ENCODE measurements at places on chromosomes 16 and 17.

DNA sequence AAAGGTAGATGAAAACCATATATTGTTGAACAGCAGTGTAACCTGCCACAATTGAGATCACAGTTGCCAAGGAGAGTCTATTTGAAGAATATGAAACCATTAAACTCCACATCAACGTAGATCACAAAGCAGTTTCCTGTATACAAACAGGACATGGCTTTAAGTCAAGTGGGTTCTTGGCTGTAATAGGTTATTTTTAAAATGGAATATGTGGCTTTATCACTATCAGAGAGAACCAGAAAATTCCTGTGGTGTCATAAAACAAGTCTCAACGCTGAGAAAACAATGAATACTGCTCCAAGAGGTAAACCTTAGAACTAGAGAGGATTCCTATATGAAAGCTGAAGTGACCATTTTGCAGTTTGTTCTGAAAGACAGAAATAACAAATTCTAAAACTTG lies 999.7 kb downstream of the CDH11 start:
- DNase-seq = no peak

- DNase-seq = no peak
Observed at GRCh38 chr16:27470567-27471431, 68.8 kb downstream of the IL21R start.

DNA sequence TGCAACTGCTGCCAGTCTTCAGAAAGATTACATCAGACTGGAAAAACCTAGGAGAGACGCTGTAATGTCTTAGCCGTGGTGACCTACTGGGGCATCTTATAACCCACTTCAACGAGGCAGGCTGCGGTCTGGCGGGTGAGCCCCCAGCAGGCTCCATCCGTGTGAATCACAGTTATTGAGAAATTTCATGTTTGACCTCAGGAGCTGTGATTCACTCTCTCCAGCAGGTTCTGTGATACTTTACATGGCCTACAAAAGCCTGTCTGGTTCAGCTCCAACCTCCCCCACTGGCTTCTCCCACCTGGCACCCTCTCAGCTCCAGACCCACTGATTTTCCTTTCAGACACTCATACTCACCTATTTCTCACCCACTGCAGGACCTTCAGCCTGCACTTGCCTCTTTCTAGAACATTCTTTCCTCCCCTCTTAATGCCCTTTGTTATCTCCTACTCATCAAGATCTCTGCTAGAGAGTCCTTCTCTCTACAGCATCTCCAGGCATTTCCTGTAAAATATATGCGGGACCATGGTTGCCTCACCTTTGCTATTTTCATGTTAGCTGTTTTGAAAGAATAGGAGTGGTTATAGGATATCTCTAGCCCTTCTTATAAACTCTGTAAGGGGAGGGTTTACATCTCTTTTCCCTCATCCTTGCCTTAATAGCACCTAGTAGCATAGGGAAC lies 227.9 kb downstream of the MAF start:
- peak; percentile 56 for DNase-seq

- DNase-seq = peak; percentile 11
Observed at GRCh38 chr16:29678691-29679267, at the start of gene QPRT. TSS of gene QPRT (plus strand) at chr16:29679180. CDS start at chr16:29679198, 18 bp downstream.

GRCh38 chr17:18976201-18976600 lies 24.2 kb downstream of the SLC5A10 start:
- DNase-seq = no peak

- DNase-seq = no peak
Observed at GRCh38 chr17:78236362-78237127, 5.1 kb downstream of the TMEM235 start.

GRCh38 chr17:1498233-1498632 lies 5.7 kb upstream of the MYO1C start:
- no peak for DNase-seq

DNA sequence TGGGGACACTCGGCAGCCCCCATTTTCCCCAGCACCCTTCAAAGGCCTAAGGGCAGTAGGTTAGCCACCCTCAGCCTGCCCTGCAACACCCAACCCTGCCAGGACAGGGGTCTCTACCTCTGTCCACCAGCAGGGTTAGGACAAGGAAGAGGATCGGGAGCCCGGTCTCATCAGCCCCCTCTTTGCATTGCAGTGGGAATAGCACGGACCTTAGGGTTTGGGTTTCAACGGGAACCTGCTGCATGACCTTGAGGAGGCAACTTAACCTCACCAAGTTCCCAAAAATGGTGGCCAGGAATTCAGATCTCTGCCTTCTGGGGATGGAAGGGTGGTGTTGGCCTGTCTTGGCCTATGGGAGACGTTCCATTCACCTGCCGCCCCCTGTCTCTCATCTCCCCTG lies 20.2 kb upstream of the SPPL2C start:
- no peak for DNase-seq

DNA sequence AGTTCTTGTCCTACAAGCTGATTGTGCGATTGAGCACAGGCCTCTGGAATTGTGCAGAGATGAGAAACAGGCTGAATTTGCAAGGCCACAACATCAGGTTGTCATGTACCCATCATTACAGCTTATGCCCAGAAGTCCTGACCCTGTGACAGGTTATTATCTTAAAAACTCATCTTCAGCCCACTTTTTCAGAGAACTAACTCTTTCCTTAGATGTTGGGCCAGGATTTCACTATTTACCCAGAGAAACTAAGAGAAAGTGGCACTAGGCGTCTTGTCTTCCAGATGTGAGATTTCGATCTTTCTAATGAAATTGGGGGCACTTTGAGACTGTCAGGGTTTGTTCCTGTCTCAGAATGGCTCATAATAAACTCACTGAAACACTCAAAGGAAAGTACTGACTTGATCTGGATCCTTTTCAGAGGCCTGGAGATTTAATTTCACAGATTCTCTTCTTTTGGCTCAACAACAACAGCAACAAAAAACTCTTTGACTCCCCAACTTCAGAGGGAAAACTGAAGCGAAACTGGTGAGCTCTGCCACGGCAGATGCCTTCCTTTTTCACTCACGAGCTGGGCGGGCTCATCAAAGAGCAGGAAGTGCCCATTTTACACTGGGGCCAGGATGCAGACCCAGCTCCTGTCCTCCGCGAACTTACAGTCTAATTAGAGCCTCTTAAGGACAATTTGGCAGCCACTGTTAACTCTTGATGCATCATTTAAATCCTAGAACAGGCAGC lies 17.7 kb upstream of the SLC12A3 start:
- peak; percentile 35 for DNase-seq

GRCh38 chr16:83802135-83802534 lies 5.6 kb upstream of the HSBP1 start:
- DNase-seq = no peak

GRCh38 chr17:45828582-45829133 lies 16.0 kb upstream of the SPPL2C start:
- DNase-seq = no peak

- no peak for DNase-seq
Observed at GRCh38 chr16:75854152-75854551, 127.9 kb upstream of the CPHXL start.

- no peak for DNase-seq
Observed at GRCh38 chr17:50781167-50781566, 13.8 kb upstream of the ANKRD40CL start.

DNA sequence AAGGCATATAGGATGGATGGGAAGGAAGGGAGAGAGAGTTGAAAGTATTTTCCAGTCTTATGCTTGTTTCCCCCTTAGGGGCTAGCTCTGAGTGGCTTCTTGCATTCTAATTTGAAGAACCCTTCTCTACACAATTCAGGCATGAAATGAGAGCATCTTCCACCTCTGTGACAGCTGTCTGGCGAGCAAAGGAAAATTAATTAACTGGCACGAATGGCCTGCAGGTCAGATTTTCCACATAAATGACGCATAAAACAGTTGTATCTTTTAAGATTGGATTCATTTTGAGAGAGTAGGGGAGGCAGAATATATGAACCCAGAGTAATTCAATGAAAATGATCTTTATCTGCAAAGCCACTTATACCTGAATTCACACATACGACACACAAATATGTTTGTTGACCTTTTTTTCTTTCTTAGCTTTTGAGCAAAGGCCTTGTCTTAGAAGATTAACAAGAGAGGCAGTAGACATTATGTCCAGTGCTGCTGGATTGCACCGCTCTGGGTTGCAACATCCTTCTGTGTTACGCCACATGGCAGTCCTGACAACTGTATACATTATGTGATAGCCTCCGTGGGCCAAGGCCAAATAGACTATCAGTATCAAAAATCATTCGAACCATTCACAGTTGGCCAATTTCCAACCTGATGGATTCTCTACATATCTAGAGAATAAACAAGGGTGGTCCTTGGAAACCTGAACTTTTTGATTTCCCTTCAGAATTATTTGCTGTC lies 173.0 kb upstream of the GOT2 start:
- no peak for DNase-seq

DNA sequence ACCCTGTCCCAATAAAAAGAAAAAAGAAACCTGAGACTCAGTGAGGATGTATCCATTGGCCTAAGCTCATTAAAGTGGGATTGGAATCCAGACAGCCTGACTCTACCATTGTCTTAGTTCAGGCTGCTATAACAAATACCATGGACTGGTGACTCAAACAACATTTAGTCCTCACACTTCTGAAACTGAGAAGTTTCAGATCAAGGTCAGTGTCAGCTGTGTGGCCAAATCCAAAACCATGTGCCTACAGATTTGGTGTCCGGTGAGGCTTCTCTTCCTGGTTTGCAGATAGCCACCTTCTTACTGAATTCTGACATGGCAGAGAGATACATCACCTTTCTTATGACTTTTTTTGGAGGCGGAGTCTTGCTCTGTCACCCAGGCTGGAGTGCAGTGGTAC lies 53.3 kb upstream of the KDM8 start:
- no peak for DNase-seq

GRCh38 chr16:22693638-22694340 lies 120.2 kb upstream of the HS3ST2 start:
- DNase-seq = no peak

GRCh38 chr17:44736551-44737240 lies 22.1 kb upstream of the ADAM11 start:
- DNase-seq = no peak

GRCh38 chr16:11105038-11105903 lies 150.7 kb downstream of the SOCS1 start:
- peak; percentile 58 for DNase-seq

DNA sequence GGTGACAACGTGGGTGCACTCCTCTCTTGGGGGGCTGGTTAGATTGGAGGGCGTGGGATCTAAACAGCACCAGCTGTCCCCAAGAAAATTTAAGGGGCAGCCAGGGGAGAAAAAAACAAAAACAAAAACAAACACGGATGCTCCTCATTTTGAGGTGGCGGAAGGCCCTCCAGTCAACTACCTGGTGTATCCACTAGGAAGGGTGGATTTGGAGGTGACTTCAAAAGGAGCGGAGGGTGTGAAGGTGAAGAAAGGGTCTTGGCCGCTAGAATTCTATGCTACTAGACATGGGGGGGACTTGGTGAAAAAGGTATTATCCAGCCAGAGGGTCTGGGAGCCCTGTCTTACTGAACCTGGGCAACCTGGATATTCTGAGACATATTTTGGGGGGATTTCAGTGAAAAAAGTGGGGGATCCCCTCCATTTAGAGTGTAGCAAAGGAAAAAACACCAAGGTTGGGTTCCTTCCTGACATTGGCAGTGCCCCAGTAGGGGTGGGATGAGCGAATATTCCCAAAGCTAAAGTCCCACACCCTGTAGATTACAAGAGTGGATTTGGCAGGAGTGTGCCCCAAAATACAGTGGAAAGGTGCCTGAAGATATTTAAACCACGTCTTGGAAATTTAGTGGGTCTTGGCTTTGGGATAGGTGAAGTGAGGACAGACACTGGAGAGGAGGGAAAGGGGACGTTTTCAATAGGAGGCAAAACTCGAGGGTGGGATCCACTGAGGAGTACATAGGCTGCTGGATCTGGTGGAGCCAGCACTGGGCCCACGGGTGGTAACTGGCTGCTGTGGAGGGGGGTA lies 454 bp upstream of the FGF11 start:
- no peak for DNase-seq

DNA sequence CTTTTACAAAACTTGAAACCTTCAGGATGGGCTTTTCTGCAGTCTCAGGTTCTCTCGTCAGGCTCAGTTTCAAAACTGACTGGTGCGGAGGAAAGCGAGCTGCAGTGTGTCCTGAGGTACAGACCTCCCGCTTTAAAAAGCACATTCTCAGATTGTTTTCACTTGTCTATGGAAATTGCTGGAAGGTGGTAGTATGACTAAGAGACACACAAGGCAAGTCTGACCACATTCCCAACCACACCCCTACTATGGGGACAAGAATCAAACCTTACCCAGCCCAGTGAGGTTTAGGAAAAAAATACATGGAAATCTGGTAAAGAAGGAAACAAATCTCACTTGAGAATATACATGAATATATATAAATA lies 18.2 kb downstream of the SRP68 start:
- DNase-seq = no peak

- no peak for DNase-seq
Observed at GRCh38 chr16:87028481-87029320, 288.5 kb downstream of the C16orf95 start.

- no peak for DNase-seq
Observed at GRCh38 chr16:9885467-9885866, 296.8 kb downstream of the GRIN2A start.

DNA sequence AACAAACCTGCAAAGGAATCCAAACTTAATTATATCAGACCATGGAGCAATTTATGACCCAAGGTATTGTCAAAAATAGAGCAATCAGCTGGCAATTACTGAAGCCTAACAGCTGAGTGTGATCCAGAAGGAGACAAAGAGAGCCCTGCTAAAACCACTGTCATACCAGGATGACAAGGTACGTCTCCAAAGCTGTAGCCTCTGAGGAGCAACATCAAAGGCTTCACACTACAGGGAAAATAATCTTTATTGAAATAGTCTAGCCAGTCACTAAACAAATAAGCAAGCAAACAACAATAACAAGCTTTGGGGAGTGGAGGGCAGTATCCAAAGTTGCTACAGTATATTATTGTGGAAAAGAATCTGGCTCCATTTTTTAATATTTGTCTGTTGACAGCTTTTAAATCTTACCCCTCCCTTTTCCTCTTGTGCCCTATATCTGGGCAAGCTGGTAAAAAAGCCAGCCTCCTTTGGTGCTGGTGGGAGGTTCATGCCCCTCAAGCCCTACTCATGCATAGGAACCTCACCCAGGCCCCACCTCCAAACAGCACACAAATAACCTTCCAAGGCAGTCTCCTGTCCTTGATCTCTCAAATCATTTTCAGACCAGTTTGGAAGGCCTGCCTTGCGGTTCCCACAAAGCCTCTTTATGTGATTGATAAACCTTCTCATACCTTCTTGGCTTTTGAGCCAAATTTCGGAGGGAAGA lies 73.7 kb downstream of the ITFG1 start:
- no peak for DNase-seq

DNA sequence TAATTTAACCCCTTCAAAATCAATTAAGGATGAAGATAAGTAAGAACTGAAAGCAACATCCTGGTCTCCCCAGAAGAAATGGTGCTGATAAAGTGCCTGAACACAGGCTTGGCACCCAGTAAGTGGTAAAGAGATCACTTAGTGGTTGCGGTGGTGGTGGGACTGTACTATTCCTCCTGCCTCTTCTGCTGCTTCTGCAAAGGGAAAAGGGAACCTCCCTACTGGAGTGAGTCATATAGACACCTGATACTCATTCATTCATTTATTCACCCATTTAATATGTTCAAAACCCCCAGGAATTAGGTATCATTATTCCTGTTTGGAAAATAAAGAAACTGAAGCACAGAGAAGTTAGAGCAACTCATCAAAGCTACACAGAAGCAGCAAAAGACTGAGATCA lies 60.6 kb downstream of the CDYL2 start:
- DNase-seq = no peak

- no peak for DNase-seq
Observed at GRCh38 chr16:79563921-79564320, 36.6 kb downstream of the MAF start.
